ENCODE measurements at places on chromosomes 16 and 17.

DNA sequence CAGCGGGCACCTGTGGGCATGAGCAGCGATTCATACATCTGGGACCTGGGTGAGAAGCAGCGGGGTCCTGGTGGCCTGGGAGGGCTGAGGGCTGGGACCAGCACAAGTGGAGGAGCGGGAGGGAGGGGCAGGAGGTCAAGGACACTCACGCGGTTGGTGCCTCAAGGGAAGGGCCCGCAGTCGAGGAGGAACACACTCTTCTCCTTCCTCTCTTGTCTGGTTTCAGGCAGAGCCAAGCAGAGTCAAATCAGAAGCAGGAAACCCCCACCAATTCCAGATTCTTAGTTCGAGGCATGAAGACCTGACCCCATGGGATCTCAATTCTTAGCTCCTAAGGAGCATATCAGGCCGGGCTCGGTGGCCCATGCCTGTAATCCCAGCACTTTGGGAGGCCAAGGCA lies 15.7 kb downstream of the DNAI2 start:
- DNase-seq: no peak

- no peak for DNase-seq
These were observed 6.1 kb downstream of the SEC14L1 start for GRCh38 chr17:77146882-77147281.

DNA sequence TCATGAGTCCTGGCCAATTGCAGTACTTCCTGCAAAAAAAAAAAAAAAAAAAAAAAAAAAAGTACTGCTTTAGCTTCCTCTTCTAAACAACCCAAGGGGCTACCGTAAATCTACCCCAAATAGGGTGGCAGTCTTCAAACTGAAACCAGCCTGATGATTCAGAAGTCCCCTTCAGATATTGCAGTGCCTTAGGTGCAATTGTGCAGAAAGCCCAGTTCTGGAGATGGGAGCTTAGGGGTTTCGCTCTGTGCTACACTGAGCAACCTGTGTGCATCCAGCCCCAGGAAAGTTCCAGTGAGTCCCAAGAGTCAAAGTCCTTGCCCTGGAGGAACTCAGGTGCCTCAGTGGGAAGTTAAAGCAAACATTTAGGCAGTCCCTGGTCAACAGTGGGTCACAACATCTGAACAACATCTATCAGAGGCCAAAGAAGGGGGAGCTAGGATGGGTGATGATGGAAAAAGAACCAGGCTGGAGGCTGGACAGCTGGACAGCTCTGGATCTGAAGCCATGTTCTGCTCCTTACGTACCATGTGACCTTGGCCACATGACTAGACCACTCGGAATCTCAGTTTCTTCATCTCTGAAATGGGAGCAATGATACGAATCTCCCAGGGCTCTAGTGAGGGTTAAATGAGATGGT lies 6.7 kb upstream of the CIITA start:
- no peak for DNase-seq

DNA sequence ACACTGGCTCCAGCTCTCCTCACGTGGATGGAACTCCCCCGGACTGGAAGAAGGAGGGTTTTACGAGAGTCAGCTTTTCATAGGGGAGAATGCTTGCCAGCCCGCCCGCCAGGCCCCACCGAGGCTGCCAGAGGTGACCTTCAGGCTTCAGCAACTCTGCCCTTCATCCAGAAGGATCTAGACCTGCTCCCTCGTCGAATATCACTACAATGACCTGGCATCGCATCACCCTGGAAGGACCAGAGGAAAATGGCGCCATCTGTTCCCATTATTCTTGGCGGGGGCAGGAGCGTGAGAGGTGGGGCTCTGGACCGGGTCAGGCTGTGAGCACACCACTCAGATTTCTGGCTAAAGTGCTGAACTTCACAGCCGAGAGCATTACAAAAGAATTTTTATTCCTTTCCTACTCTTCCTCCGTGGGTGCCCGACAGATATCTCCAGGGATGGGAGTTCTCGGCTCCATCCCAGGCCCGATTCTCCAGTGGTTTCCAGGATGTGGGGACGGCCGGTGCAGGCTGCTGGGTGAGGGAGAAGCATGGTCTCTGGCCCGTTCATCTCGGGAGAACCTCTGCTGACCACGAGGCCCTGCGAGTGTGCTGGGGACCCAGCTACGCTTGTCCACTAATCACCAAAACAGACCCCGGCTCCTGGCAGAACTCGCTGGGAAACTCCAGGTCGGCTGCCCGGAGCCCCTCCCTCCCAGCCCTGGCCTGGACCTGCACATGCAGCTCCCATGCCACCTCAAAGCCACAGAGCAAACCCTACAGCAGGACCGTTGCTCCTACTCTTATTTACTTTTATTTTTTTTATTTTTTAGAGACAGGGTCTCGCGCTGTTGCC lies 36.8 kb upstream of the ZNF469 start:
- no peak for DNase-seq

DNA sequence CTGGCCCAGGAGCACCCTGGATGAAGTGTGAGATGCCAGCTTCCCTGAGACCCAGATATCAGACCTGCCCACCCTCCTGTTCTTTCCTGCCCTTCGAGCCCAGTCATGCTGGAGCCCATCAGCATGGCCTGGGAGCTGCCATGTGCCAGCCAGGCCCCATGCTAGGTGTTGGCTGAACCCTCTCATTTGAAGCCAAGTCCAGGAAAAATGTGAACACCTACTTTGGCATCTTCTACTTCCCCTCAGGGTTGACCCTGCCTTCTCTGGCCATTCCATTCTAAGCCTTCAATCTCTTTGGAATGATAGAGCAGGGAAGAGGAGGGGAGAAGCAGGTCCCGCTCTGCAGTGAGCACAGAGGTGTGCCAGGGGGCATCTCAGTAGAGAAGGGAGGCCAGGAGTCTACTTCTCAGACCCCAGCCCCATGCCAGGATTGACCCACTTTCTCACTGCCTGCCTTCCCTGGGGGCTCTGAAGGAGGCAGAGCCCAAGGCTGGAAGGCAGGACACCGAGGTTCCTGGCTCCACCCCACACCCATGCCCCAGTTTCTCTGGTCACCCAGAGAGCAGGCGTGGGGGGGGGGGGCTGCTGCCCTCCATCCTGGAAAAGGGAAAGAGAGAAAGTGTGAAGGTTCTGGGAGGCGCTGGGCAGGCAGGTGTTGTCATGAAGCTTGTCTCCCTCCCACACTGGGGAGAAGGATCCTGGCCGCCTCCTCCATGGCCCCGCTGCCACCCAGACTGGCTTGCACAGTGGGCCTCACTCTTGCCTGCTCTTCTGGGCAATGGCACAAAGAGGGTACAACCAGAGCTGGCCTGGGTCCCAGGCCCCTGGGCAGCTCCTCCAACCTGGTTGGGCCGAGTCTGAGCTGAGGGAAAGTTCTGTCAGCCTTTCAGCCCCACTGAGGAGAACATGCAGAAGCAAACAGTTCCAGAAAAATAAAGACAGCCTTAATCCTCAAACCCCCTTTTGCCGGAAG lies 9.3 kb downstream of the HDAC5 start:
- no peak for DNase-seq

DNA sequence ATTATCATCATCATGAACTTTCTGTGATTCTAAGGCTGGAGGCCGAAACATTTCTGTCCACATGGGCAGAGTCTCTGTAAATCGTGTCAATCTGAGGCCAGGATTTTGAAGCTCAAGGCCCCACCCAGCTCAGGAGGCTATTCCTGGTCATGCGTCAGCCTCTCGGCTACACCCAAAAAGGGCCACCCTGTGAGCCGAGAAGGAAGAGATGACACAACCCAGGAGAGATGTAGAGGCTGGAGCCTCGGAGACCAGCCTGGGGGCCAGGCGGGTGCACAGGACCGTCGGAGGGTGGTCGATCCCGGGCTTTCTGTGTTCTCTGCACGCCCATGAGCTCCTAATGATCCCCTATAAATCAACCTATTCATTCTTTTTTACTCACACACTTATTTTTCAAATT lies 1.1 kb upstream of the CACNG1 start:
- no peak for DNase-seq

GRCh38 chr16:64153718-64154117 lies 968.1 kb downstream of the CDH11 start:
- DNase-seq: no peak

GRCh38 chr17:29012535-29012934 lies 6.7 kb upstream of the SEZ6 start:
- DNase-seq: no peak

GRCh38 chr16:69616082-69616481 lies 50.3 kb downstream of the NFAT5 start:
- DNase-seq: no peak

Data from neuronal stem cell (in vitro differentiated cells).